ENCODE measurements at places on chromosomes 4 and X. TPM values are rescaled to one million over a fixed set of nuclear protein-coding genes. Genes with fewer than 3 reads are reported as not detected.

DNA sequence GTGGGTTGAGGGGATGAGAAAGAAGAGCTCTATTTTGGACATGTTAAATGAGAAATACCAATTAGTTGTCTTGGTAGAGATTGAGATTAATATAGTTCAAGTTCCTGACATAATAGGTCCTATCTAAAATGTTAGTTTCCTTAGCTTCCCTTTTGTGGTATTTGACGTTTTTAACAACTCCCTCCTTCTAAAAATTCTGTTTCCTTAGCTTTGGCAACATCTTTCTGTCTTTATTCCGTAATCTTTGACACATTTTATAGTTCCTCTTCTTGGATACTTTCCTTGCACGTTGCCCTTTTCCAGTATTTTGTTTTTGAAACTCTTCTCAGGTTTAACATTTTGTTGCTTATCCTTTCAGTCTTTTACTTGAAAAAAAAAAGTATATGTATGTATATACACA is 36.9 kb downstream of the LAMTOR3 start:
- DNase-seq = no peak

Gene RCHY1
- 42.2 TPM for polyA plus RNA-seq

Gene ASB5
- polyA plus RNA-seq = not detected

Gene OFD1
- polyA plus RNA-seq = 46.3 TPM

GRCh38 chr4:149264093-149264733 is 551.4 kb downstream of the IQCM start:
- no peak for DNase-seq

DNA sequence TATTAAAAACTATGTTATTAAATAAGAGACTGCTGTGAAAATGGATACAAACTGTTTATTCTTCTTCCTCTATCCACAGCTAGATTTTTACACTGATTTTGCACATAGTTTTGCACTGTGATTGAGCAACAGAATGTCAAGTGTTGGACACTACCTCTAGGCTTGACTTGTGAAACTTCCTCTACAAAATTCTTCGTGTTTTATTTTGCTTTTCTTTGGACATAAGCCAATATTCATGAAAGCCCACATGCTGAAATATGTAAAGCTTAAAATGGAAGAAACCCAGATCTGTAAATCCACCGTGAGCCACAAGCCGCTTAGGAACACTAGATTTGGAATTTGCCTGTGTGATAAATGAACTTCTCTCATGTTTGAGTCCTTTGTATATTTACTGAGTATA is 849.4 kb downstream of the FSTL5 start:
- DNase-seq = no peak

DNA sequence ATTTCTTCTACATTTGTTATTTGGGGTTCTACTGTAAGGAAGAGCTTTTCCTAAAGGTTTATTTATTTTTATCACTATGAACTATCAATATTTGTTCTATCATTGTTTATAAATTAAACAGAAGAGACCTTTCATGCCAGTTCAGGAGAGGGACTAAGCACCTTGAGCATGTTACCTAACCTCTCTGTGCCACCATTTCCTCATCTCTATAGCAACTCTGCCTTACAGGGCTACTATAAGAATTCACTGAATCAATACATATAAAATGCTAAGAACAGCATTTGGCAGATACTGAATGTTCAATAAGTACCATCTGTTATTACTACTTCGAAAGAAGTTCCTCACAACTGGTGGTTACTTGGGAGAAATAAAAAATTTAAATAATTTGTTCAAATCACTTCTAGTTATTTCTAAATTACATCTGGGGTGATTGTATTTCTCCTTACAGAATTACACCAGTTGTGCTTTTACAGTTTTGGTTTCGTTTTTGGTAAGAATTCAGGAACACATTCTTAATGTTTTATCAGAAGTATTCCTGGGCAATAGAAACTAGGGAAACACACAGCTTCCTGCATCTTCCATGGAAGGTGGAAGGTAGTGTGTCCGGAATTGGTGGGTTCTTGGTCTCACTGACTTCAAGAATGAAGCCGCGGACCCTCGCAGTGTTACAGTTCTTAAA is 32.9 kb downstream of the EREG start:
- no peak for DNase-seq

GRCh38 chr4:76196376-76196775 is 17.2 kb downstream of the SCARB2 start:
- DNase-seq = no peak

Gene PFKFB1
- polyA plus RNA-seq = not detected

GRCh38 chr4:175927121-175927520 is 115.1 kb upstream of the GPM6A start:
- DNase-seq = no peak

Gene RRH
- polyA plus RNA-seq = not detected

Gene ERVMER34-1
- polyA plus RNA-seq = not detected

GRCh38 chrX:70444946-70445656 is 466 bp downstream of the DLG3 start:
- DNase-seq = no peak

Gene GDI1
- polyA plus RNA-seq = 49.1 TPM

DNA sequence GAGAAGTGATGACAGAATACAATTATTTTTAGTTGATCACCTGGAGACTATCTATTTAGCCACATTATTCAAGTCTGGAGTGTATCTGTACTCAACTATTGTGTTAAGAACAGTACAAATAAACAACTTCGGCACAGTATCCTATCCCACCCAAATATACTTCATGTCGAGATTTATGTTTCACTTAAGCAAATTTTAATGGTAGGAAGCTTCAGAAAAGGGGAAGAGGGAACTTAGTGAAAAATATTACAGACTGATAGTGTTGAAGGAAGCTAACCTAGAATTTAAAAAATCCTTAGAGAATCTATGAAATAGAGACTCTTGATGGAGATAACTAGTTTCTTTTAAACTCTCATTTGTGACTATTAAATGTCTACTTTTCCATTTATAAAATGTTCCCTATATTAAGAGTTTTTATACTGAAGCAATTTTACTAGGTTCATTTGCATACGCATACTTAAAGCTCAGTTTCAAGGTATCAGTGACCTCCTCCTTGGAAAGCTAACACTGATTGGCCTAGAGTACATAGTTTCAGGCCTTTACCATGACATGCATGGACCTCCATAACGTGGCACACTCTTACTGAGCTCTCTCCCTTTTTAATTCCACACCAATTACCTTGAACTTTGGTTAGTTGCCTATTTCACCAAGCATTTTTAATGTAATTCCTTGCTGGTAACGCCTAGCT is 197.7 kb downstream of the CAMK2D start:
- no peak for DNase-seq

GRCh38 chr4:53925050-53925605 is 139.3 kb downstream of the CHIC2 start:
- no peak for DNase-seq

Gene TMPRSS11F
- polyA plus RNA-seq = not detected

DNA sequence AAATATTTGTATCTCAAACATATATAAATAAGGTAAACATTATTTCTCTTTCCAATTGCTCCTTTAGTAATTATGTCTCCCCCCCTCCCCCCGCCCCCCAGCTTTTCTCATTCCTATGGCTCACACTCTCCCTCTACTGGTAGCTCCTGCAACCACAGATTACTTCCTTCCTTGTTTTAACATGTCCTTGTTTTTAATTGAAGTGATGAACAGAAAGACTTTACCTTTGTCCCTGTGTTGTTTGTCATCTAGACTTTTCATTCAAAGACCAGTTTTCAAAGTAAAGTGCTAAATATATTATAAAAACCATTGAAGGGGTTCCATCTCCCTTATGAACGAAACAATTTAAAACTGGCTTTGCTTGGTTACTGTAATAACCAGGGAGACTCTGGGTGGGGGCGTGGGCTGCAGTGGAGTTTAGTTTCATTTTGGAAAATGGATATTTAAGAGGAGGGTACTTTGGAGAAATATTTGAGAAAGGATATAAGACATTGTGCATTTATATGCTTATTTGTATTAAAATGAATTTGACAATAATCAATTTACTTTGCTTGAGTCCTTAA is 352.9 kb downstream of the RAPGEF2 start:
- DNase-seq = no peak

DNA sequence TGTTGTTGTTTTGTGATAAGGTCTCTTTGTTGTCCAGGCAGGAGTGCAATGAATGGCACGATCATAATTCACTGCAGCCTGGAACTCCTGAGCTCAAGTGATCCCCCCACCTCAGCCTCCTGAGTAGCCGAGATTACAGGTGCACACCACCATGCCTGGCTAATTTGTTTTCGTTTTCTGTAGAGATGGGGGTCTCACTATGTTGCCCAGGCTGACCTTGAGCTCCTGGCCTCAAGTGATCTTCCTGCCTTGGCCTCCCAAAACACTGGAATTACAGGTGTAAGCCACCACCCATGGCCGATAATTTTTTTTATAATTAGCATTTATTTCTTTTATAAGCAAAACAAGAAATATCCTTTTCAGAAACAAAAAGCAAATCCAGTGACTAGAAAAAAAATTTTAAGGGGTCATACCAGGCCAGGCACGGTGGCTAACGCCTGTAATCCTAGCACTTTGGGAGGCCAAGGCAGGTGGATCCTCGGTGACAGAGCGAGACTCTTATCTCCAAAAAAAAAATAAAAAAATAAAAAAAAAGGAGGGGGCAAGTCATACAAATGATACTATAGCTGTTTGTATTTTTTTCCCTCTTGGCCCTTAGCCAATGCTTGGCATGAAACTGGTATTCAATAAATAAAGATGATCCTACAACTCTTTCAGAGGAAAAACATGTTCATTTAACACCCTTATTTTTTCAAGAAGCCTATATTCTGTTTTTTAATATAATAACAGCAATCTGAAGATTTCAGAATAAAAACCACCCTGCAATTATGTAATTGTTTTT is 3.4 kb downstream of the PLAC8 start:
- DNase-seq = no peak

All from CD8-positive, alpha-beta memory T cell (primary cell).